ENCODE measurements at places on chromosomes 12 and 14.

GRCh38 chr12:124369055-124369826 lies 74.3 kb downstream of the RFLNA start:
- no peak for DNase-seq

DNA sequence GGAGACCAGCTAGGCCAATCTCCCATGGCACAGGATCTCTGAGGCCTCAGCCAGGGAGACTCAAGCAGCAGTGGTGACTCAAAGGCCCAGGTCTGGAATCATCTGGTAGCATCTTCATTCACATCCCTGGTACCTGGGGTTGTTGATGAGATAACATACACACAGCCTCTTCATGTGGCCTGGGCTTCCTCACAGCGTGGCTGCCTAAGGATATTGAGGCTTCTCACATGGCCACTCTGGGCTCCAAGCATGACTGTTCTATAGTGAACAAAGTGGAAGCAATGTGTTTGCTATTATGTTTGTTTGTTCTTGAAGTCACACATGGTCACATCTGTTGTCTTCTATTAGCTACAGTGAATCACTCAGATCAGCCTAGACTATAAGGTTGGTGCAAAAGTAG lies 584.1 kb downstream of the VRK1 start:
- DNase-seq = no peak

DNA sequence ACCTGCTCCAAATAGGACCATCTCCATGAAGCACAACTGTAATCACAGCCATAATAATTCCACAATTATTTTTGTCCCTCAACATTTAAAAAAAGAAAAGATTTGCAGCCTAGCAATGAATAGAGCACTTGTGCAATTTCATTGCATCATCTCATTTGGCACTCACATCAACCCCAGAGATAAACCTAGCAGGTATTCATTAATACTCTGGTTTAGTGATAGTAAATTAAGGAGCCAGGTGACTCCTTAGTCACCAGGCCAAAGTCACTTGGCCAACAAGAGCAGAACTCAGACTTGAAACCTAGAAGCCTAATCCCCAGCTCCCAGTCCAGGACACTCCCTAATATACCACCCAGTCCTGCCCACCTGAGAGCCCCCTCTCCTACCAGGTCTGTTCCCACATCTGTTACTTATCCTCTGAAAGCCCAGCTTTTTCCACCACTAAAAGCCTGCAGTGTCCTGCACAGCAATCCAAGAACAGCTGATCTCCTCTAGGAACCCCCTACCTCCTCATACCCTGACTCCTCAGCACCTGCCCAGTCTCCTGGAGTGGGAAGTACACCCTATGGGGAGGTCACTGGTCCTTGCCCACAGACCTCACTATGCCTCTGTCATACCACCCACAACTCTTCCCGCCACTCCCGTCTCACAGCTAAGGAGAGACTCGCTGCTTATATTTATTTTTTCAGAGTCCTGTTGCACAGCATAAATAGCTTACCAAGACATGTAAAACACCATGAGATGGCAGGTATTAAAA lies 22.1 kb downstream of the OR10P1 start:
- DNase-seq = no peak

DNA sequence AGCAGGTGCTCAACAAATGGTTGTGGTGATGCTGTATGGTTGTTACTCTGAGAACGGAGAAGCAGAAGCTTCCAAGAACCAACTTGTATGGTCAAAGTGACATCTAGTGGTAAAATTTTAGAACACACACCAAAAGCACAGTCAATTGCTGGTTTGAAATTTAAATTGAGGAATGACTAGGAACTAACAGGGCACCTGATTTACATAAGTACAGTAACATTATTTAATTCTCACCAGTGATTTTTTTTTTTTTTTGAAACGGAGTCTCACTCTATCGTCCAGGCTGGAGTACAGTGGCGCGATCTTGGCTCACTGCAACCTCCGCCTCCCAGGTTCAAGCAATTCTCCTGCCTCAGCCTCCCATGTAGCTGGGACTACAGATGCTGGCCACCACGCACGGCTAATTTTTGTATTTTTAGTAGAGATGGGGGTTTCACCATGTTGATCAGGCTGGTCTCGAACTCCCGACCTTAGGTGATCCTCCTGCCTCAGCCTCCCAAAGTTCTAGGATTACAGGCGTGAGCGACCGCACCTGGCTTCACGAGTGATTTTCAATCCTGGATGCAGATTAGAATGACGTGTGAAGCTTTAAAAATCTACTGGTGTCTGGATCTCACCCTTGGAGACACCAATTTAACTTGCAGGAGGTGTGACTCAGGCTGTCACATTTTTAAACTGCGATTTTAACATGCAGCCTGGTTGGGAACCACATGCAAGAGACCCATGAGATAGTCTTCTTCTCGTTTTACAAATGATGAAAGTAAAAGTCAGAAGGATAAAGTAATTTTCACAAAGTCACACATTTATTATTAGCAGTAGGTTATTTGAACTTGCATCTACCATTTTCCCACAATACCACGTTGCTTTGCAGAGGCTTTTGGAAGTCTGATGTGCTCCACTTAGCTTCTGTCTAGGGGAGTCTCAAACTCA lies 14.1 kb upstream of the NUMB start:
- DNase-seq = peak; percentile 61

DNA sequence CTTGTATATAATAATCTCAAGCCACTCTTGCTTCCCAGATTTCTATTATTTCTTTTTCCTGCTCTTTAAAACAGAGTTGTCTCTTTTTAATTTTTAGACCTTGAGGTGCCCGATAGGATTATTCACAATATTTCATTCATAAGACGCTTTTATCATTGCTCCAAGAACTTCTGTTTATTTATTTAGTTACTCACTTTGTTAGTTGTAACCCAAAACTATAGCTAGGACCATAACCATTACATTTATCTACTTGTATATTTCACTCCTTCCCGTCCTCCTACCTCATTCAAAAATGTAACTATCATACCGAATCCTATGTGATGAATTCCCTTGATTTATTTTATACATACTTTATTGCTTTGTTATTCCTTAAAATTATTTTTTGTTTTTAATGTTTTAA lies 7.1 kb downstream of the EIF2S3B start:
- DNase-seq = no peak

DNA sequence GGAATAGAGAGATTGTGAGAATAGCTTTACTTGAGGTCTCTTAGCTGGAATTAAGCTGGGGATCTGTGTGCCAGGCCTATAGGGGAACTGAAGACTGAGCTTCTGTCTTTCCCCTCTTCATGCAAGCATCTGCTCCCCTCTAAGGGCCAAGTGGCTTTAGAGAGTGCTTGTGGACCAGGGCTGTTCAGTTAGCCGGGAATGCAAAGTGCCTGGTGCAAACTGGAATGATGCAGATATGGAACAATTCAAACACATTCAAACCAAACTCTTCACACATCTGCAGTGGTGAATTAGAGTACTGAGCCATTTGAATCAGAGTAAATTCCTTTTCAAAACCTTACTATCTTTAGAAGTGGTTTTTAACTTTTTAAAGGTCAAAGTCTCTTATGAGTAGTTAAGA lies 99.0 kb downstream of the LIN7A start:
- DNase-seq = no peak

DNA sequence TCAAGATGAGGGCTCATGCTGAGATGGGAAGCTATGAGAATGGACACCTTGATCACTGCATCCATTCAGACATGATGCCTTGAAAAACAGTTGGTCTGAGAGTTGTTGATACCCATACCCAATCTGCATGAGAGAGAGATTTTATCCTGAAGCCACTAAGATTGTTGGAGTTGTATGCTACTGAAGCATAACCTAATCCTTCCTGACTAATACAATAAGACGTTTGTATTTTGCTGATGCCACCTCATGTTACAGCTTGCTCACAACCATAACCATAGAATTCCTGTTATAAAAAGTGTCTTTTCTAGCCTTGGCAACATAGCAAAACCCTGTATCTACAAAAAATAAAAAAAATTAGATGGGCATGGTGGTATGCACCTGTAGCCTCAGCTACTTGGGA lies 12.7 kb upstream of the SERPINA1 start:
- no peak for DNase-seq

DNA sequence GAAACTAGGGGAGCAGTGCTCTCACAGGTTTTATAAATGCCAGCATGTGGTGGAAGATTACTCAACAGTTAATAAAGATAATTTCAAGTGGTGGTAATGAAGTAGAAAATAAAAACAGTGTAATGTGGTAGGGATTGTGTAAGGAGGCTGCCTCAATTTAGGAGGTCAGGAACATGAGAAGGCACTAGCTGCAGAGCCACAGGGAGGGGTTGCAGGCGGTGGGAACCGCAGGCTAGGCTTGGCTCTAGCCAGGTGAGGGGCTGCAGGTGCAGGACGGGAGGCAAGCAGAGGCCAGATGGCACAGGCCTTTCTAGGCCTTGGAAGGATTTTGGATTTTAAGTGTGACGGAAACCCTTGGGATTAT lies 768 bp downstream of the METTL25 start:
- peak; percentile 4 for DNase-seq

GRCh38 chr14:70804556-70805162 lies 4.7 kb downstream of the MAP3K9 start:
- DNase-seq = no peak

GRCh38 chr12:88870000-88870737 lies 289.9 kb upstream of the KITLG start:
- no peak for DNase-seq

DNA sequence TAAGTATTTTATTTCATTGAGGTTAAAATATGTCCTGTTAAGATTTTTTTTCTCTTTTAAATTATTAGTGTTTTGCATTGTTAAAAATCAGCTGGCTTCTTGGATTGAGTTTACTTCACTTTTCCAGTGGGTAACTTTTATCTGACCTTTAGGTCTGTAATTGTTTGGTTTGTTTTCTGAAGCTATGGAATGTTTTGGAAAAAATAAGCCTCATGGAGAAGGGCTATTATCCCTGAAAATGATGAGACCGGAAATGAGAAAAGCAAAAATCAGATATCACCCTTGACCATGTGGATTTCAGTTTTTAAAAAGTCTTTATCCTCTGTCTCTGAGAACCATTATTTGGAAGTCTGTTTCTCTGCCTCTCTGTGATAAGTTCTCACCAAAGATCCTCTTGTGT lies 180.9 kb downstream of the RAD51B start:
- no peak for DNase-seq

GRCh38 chr14:103094406-103095209 lies at the start of gene EXOC3L4:
Gene EXOC3L4, plus strand, starts transcription at chr14:103094725. Its CDS starts 5,495 bp downstream, at chr14:103100220.
- no peak for DNase-seq

DNA sequence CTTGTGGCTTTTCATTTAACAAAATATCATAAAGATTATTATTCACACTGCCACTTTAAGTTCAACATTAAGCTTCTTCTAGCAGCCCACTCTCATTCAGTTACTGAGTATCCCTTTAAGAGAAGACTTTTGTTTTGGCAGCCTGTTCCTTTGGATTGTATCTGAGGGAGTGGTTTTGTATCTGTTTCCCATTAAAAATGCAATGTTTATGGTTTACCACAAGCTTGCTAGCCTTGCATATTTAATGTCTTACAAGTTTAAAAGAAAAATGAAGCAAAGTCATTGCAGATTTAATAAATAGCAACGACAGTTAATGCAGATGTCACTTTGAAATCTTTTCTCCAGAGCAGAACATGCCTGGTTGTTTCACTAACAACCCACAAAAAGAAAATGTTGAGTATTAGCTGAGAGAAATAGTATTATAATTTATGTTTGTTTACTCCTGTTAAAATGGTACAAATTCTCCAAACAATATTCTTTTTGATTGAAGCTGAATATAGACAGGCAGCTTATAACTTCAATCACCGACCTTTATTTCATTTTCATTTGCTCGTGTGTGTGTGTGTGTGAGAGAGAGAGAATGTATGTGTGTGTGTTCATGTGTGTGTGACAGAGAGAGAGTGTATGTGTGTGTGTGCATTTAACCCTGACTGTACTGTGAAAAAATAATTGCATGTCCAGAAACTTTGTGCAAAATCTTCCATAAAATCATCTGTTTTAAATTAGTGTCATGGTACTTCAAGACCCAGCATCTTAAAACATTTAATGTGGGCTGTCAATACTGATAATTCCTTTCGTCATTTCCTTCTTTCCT lies 1.8 kb downstream of the DCN start:
- DNase-seq = no peak

DNA sequence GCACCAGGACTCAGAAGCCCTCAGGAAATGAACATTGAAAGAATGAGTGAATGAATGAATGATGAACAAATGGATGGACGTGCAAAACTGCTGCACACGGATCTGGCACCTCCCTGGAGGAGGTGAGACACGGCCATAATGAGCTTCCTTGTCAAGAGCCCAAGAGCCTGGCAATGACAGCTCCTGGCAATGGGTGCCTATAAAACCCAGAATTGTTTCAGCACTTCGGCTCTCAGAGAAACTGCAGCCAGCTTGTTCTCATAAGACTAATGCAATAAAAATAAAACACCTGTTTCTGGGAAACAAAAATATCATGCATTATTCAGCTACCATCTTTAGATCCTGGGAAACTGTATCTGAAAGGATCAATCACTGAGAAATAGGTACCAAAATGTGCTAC lies 200.5 kb upstream of the SFSWAP start:
- no peak for DNase-seq

- DNase-seq = no peak
These were observed 2.5 kb upstream of the OR4N2 start for GRCh38 chr14:19801118-19801464.

- DNase-seq = peak; percentile 1
These were observed 29.1 kb upstream of the SOS2 start for GRCh38 chr14:50260511-50260910.

- DNase-seq = peak; percentile 35
These were observed 125.4 kb upstream of the PLEKHA5 start for GRCh38 chr12:19003987-19004619.

GRCh38 chr14:99595034-99595433 lies 9.0 kb downstream of the CCDC85C start:
- DNase-seq = no peak

GRCh38 chr12:39975374-39975918 lies 130.4 kb downstream of the SLC2A13 start:
- no peak for DNase-seq

- DNase-seq = no peak
These were observed 40.5 kb downstream of the KCNA5 start for GRCh38 chr12:5083955-5084849.

- no peak for DNase-seq
These were observed 32.2 kb upstream of the MDM1 start for GRCh38 chr12:68364328-68364727.

GRCh38 chr14:65356327-65356836 lies 56.1 kb upstream of the FUT8 start:
- no peak for DNase-seq

- DNase-seq = peak; percentile 85
These were observed 102.0 kb downstream of the EGLN3 start for GRCh38 chr14:33848706-33849454.

DNA sequence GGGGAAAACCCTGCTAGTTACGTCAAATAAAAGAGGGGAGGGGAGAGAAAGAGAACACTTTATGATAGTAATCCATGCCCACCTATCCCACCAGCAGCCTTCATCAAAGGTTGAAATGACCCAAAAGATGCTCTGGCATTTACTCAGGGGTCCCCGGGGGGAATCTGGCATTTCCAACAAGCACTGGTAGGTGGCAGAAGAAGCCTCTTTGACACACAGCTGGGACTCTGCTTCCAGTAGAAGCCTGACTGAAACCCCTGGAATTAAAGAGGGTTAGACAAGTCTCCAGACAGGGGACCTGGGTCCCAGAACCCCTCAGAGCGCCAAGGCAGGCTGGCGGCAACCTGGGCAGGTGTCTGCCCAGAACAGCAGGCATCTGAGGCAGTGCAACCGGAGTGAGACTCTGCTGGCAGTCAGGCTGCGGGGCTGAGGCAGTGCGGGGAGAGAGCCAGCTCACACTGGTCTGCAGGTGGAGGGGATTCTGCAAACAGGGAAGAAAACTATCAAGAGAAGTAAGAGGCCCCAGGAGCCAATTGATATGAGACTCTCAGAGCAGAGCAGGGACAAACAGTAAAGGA lies 85.0 kb upstream of the CAPRIN2 start:
- no peak for DNase-seq
